ENCODE measurements at places on chromosomes 12 and 14.
A peak's percentile ranks its signal among the peaks of the same experiment; 100 is the strongest.

- DNase-seq, result peak; percentile 48
These were observed 188.5 kb downstream of the ALX1 start for GRCh38 chr12:85468356-85469157.

DNA sequence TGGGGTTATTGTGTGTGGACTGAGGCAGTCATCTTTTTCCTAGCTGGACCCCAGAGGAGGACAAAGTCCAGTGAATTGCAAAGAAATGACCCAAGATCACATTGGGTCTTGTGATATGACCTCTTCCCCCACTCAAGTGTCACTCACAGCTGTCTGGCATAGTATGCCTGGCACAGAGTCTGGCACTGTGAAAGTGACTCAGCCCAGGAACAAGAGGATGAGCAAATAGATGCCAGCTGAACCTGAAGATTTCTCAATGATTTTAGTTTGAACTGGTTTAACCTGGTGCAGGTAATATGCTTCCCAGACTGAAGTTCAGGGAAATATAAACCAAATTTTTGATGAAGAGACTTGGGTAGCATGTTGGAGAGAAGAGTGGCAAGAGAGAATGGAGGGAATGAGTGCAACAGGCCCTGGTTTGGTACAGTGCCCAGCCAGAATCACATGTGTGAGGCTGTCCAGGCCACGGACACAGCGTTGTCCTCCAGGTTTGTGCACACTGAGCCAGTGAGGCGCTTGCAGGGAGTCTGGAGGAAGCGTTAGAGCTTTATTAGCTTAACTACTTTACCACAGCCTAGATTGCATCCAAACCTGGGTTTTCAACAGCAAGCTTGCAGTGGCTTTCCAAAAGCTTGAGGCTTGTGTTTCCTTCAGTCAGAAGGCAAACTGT is 332.9 kb downstream of the NUAK1 start:
- no peak for DNase-seq

DNA sequence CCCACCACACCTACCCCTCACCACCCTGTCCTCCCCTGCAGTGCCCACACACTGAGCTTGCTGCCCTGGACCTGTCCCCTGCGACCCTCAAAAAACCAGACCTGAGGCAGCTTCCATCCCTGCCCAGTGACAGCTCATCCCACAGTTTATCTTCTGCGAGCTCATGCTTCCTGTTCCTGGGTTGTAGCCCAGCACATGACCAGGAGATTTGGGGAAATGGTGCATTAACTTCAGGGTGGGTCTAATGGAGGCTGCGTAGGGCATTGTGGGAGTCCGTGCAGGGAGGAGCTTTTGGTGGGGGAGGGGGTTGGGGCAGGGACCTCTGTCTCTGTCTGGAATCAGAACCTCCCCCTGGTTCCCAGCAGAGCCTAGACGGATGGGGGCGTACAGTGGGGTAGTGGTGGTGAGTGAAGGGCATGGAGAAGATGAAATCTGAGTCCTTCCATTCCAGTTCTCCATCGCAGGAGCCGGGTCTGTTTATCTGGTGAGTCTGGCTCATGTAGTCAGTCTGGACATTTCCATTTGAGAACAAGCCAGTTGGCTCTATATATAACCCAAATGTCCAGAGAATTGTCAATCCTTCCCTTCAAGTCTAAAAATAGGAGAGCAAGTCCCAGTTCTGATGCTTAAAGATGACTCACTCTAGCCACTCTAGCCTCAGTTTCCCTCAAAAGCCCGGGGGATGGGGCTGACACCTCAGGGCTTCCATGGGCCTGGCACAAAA is 270.9 kb downstream of the CACNA1C start:
- DNase-seq, result no peak

DNA sequence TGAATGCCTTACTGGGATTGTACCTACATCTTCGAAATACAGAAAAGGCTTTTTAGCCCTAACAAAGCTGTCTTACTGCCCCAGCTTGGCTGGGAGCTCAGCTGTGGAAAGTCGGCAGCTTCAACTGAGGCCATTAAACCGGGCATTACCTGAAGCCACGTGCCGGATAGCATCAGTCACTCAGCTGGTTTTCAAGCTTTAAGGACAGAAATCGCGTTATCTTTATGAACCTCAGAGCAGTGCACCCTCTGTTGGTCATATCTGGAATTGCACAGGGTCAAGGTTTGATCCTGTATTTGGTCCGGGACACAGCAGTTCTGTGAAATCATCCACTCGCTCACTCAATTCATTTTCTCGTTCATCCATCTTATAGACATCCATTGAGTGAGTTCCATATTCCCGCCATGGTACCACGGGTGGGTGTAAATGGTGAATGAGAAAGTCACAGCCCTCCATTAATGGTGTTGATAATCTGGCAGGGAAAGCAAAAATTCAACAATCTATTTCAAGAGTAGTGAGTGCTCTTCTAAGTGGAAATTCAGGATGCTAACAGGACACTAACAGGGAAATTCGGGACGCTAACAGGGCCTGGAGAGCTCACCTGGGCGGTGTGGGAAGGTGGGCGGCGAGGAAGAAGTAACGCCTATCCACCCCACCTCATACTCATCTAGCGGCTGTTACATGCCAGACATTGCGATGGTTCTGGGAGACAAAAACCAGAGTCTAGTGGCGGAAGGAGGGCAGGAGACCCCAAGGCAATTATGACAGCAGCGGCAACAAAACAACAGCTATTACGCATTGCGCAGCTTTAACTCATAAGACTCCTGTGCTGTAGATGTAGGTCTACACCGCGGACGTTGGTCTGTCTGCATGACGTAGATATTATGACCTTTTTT is 60.6 kb upstream of the TCL1A start:
- peak; percentile 12 for DNase-seq

DNA sequence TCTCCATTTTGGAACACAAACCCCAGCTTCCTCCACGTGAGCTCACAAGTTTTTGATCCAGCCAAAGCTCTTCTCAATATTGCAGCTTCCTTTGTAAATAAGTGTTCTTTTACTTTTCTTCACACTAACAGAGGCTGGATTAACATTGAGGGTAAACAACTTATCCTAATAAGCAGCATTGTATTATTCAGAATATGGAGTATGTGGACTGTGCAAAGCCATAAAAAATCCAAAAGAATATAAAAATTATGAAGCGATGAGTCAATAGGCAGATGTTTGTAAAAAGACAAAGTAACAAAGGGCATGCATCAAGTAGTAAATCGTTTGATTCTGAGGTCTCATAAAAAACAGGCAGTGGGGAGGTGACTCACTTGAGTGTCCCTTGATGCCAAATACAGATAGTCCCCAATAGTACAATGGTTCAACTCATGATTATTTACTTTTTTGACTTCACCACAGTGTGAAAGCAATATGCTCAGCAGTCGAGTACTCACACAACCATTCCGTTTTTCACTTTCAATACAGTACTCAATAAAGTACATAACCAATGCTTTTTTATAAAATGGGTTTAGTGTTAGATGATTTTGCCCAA is 23.1 kb upstream of the KCNK10 start:
- no peak for DNase-seq

GRCh38 chr12:55385891-55386290 is 14.4 kb upstream of the OR6C65 start:
- no peak for DNase-seq

DNA sequence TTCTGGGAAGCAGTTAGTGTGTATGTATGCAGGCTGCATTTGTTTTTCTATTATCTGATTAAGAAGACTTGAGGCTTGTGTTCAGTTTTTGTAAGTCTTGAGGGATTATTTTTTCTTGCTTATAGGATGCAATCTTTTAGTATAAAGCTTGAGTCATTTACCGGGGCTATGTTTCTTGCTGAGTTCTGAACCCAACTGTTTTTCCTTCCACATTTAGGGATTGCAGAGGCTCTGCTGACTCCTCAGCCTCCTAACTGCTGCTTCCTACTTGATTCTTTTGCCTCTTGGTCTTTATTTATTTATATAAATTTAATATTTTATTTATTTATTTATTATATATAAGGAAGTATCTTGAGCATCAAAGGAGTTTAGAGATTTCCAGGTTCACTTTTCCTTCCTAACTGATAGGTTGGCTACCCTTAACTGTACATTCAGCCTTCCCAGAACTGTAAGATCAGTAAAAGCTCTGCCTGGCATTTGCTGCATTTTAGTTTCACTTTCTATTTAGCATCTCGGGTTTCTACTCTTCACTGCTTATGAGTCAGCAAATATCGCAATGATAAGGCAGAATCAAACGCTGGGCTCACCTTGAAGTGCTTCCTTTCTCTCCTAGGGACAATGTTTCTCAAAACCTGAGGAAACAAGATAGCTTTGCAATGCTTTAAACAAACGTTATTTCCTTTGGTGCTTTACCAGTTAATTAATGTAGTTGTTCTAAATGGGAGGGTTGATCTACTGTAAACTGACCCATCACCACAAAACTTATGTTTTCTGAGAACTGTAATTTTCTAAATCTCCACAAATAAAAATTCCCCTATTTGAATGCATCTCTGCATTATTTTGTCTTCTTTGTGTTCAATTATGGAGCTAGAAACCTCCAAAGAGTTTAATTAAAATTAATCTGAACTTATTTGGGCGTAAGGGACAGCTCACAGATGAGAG is 1183.7 kb upstream of the TMEM132C start:
- DNase-seq, result no peak

DNA sequence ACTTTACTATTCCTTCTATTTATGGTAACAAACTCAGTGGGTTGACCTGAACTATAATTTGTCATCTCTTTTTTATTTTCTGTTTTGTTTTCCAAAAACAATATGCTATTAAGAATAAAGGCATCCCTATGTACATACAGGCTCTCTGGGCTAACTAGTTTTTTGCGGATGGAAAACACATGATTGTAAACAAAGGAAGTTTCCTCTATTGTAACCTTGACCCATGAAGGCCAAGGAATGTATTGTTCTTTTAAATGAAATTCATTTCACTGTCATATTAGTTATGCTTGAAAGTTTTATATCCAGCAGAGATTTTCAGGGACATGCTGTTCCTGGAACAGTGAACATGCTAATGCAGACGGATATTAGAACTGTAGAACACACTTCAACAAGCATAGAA is 705.0 kb upstream of the SEL1L start:
- no peak for DNase-seq

- DNase-seq, result no peak
These were observed 30.6 kb downstream of the NGB start for GRCh38 chr14:77240336-77240915.

DNA sequence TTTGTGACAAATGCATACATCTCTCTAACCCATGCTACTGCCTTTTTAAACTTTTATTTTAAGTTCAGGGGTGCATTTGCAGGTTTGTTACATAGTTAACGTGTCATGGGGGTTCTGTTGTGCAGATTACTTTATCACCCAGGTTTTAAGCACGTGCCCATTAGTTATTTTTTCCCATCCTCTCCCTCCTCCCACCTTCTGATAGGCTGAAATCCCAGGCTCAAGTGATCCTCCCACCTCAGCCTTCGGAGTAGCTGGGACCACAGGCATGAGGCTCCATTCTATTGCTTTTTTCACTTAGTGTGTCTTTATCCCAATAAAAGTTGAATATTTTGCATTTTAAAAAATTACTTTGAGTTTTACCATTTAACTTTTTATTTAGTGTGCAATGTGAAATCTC is 68.9 kb downstream of the BAZ1A start:
- DNase-seq, result no peak

DNA sequence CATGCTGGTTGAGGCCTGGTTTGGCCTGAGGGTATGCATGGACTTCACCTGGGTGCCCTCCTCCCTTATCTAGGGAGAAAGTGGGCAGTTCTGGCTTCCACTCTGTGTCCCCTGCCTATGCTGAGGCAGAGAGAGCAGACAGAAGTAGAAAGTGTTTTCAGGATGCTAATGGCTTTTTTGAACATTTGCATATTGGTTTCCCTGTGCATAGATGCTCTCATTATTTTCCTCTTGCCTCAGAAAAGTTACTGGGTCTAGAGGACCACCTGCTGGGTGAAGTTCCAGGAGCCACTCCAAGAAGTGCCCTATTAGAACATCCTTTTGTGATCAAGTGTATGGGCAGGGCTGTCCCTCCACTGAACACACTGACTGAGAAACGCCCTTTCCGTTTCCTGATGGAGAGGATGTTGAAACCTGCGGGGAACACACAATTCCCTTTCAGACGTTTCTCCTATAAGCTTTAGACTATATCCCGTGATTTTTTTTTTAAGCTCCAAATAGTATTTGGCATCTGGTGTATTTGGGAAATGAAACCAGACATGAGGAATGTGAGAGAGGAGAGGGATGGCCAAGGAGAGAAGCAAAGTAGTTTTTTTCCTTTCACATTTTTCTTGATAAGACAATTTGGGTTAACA is 66.6 kb downstream of the DAAM1 start:
- DNase-seq, result no peak

DNA sequence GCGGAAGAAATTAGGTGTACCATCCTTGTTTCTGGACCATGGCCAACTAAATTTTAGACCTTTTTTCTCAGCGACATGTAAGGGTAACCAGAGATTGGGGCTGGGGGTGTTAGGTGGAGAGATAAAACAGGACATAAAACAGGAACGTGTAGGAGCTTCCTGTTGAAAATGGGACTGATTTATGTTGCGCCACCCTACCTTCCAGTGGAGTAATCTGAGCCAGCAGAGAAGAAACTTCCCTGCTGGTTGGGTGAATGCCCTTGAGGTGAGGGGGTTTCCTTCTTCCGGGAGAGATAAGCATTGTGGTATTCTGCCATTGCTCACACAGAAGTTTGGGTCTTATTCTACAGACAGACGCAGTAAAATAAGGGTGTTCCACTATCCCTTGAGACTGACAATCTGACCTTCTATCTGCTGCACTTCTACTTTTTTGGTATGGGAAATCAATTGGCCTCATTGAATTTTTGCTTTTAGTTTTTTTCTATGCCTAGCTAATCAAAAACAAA is 417.6 kb downstream of the PCNX1 start:
- DNase-seq, result no peak

DNA sequence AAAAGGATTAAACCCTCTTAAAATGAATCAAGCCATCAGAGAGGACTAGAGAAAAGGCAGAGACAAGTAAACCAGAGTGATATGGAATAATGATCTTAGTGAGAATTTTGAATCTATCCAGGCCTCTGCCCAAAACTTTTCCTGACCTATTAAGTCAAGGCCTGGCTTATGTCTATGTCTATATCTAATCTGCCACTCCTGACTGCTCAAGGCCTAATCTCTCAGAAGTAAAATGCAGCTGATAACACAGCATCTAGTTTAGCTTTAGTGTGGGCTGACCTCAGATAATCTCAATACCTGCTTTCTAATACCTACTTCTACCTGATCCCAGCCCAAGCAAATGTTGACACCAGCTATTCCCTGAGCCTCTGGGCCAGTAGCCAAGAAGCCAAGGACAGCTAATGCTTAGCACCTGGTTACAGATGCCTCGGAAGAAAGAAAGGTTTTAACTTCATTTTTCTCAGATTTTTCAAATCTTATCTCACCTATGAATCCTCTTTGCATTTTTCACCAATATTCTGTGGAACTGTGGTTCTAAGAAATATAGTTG is 1472.5 kb upstream of the SEL1L start:
- no peak for DNase-seq
